ENCODE measurements at places on chromosomes 5 and 9.
A peak's percentile ranks its signal among the peaks of the same experiment; 100 is the strongest.

- peaks cover 5% of the 10 kb centered on the region for H3K4me1 ChIP-seq
- no peaks in the 10 kb centered on the region for H3K27me3 ChIP-seq
- no peak overlapping the region for H3K27ac ChIP-seq
- no peak for DNase-seq
Observed at GRCh38 chr9:127809002-127809539, 6.4 kb downstream of the FPGS start.

GRCh38 chr5:179680780-179681401, at the start of gene CBY3:
TSS of gene CBY3 (minus strand) at chr5:179681034. CDS start at chr5:179680918, 116 bp downstream.
- peaks cover 5% of the 10 kb centered on the region for H3K4me1 ChIP-seq
- no peak for DNase-seq
- H3K27ac ChIP-seq, result no peak within 1 kb of the TSS
- no peaks in the 10 kb centered on the region for H3K27me3 ChIP-seq
- no peaks in the 10 kb centered on the region for H3K36me3 ChIP-seq
- H3K4me3 ChIP-seq, result no peak within 1 kb of the TSS

DNA sequence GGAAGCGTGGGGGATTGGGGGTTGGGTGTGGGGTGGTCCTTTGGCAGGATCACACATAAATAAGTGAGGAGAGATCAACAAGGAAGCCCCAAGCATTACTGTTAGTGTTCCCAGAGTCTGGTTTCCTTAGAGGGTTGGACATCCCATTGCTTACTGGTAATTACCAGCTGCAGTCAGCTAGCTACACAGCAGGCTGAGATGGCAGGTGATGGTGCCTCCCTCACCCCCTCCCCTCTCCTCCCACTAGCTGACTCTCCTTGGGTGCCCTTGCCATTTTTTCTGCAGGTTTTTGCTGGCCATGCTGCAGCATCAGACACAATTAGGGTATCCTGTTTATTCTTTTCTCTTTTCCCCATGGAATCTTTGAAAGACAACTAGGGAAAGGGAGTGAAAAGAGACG, 107.5 kb upstream of the TLR4 start:
- no peak overlapping the region for H3K4me3 ChIP-seq
- no peaks in the 10 kb centered on the region for H3K4me1 ChIP-seq
- H3K27me3 ChIP-seq, result no peaks in the 10 kb centered on the region
- no peak overlapping the region for H3K27ac ChIP-seq

DNA sequence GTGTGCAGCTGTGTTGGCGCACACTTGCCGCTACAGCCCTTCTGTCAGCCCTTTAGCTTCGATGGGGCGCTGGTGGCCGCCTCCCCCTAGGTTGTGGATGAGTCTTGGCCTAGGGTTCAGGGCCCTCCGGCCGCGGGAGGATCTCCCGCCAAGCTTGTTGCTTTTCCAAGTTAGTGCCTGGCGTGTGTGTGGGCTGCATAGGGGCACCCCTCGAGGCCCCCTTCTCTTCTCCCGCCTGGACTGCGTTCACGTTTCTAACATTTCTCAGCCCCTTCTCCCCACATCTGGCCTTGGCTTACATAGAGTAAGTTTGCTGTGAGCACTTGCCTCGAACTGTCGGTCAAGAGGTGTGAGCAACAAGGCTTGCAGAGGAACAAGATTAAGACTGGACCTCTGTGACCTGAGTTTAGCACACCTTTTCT, 413 bp upstream of the OXCT1 start:
- H3K4me1 ChIP-seq, result peaks cover 16% of the 10 kb centered on the region
- H3K4me3 ChIP-seq, result peak overlapping the region; percentile 91
- H3K36me3 ChIP-seq, result no peaks in the 10 kb centered on the region
- no peak for DNase-seq
- H3K27me3 ChIP-seq, result no peaks in the 10 kb centered on the region

DNA sequence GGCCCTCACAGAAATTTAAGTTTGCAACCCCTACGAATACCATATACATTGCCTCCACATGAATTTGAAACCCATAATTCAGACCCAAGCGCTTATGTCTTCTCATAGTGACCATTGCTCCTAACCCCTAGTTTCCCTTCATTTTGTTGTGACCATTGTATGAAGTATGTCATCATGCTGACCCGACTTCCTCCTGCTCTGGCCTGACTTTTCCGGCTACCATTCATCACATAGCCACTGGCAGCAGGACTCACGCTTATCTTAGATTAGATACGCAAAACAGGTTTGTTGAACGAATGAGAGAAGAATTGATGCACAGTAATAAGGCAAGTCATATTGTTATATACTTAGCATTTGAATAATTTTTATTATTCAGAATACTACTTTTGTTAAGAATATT, 345.4 kb downstream of the FBXL17 start:
- no peak overlapping the region for H3K27ac ChIP-seq
- H3K4me3 ChIP-seq, result no peak overlapping the region
- H3K36me3 ChIP-seq, result no peaks in the 10 kb centered on the region
- H3K27me3 ChIP-seq, result no peaks in the 10 kb centered on the region
- no peaks in the 10 kb centered on the region for H3K4me1 ChIP-seq

DNA sequence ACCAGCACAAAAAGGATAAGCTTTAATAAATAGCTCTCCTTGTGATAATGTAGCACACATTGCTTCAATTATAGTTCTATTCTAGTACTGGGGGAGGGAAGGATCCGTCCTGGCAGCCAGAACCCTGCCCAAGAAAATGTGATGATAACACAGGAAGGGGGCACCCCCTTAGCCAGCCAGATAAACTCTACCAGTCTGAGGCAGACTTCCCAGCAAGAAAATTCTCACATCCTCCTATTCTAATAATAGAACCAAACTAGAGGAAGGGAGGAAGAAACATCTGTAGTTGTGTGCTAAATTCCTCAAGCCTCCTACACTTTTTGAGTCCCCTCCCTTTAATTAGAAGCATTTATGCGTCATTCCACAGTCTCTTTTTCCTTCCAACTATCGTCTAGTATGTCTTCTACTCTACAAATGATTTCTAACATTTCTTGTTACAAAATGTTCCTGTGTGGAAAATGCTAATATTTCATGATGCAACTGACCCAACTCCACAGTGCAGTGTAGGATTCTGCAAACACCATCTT, 261.0 kb downstream of the SEMA5A start:
- H3K4me1 ChIP-seq, result no peaks in the 10 kb centered on the region
- no peak for DNase-seq
- no peaks in the 10 kb centered on the region for H3K36me3 ChIP-seq
- no peak overlapping the region for H3K4me3 ChIP-seq

DNA sequence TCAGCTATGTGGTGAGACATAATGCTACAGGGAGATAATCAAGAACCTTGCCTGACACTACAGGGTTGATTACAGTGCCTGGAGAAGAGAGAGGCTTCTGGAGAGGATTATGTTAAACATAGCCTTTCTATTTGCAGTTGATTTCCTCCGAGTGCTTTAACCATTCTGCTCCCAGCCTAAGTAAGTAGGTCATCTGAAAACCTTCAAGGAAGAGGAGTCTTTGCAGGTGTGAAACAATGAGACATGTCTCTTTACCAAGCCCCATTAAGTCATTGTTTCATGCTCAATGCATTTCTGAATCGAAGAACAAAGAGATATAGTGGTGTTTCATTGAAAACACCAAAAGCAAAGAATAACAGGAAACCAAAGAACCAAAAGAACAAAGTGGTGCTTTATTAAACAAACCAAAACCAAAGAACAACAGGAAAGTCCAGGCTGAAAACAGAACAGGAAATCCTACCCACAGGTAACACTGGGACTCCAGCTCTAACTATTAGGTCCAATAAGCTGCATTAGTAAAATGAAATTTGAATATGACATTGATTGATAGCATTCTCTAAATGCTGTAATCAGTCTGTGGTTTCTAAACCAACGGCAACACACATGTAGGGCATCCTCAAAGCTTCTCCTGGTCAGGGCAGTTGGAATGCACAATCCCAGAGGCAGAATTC, 113.3 kb upstream of the SPATA31D4 start:
- H3K27ac ChIP-seq, result no peak overlapping the region
- no peaks in the 10 kb centered on the region for H3K4me1 ChIP-seq
- DNase-seq, result no peak
- H3K27me3 ChIP-seq, result no peaks in the 10 kb centered on the region
- no peak overlapping the region for H3K4me3 ChIP-seq

DNA sequence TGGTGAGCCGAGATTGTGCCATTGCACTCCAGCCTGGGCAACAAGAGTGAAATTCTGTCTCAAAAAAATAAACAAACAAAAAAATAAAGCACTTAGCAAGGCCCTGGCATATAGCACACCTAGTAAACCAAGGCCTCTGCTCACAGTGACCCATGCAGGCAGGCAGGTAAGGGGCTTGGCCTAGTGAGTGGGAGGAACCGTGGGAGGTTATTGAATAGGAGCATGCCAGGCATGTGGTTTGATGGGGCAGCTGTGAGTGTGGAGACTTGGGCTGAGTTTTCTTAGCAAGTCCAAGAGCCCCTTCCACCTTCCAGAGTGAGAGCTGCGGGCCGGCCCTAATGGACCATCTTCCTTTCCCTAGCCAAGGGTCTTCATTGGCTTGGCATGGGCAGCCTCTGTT, 4.5 kb upstream of the NDST1 start:
- H3K36me3 ChIP-seq, result no peaks in the 10 kb centered on the region
- no peaks in the 10 kb centered on the region for H3K4me1 ChIP-seq
- H3K27me3 ChIP-seq, result no peaks in the 10 kb centered on the region
- DNase-seq, result no peak
- H3K4me3 ChIP-seq, result no peak overlapping the region

DNA sequence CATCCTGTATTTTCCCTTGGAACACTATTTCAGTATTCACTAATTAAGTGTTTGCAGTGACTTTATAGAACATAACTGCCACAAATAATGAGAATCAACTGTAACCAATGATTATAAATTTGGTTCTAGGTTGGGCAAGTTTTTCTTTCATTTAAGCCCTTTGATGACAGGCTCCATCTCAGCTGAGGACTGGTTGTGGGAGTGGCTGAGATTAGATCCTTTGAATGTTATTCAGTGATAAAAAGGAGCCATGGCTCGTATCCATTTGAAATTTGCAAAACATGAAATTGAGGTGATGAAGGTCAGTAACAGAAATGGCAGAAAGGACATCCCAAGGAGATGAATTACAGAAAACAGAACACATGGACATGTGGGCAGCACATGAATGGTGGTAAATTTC, 138.1 kb upstream of the PCA3 start:
- no peak for DNase-seq
- no peaks in the 10 kb centered on the region for H3K36me3 ChIP-seq
- no peaks in the 10 kb centered on the region for H3K27me3 ChIP-seq
- H3K4me3 ChIP-seq, result no peak overlapping the region
- no peak overlapping the region for H3K27ac ChIP-seq

GRCh38 chr5:122183098-122183787, 53.9 kb downstream of the ZNF474 start:
- no peak overlapping the region for H3K4me3 ChIP-seq
- DNase-seq, result no peak
- no peaks in the 10 kb centered on the region for H3K4me1 ChIP-seq
- no peak overlapping the region for H3K27ac ChIP-seq
- no peaks in the 10 kb centered on the region for H3K36me3 ChIP-seq
- H3K27me3 ChIP-seq, result no peaks in the 10 kb centered on the region

DNA sequence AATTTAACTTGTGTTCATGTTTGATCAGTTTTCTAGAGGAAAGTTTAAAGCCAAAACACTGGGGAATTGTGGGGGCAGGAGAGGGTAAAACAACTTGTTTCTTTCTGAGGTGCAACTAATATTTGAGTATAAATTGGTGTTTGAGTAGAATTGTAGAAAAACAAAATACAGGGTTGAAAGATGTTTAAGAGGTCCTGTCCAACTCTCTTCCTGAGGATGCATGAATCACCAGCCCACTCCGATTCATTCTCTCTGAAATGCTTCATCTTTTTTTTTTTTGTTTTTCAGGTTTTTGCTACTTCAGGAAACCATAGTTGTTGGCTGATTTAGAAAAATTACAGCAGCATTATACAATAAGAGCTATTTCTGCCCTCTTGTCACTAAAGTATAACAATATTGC, 42.4 kb upstream of the TMC1 start:
- H3K4me3 ChIP-seq, result no peak overlapping the region
- H3K4me1 ChIP-seq, result peaks cover 6% of the 10 kb centered on the region
- no peaks in the 10 kb centered on the region for H3K27me3 ChIP-seq
- no peak overlapping the region for H3K27ac ChIP-seq
- no peak for DNase-seq

Data from naive thymus-derived CD4-positive, alpha-beta T cell (primary cell).